ENCODE measurements at places on chromosomes 13 and 19.

- DNase-seq: peak; percentile 88
Measured at GRCh38 chr19:12564016-12564664, 12.9 kb upstream of the ZNF564 start.

GRCh38 chr13:57996717-57997116 lies 365.2 kb downstream of the PCDH17 start:
- DNase-seq: no peak

- no peak for DNase-seq
Measured at GRCh38 chr13:110348309-110349105, 41.4 kb downstream of the COL4A2 start.

GRCh38 chr19:2110822-2111221 lies 14.1 kb downstream of the IZUMO4 start:
- no peak for DNase-seq

DNA sequence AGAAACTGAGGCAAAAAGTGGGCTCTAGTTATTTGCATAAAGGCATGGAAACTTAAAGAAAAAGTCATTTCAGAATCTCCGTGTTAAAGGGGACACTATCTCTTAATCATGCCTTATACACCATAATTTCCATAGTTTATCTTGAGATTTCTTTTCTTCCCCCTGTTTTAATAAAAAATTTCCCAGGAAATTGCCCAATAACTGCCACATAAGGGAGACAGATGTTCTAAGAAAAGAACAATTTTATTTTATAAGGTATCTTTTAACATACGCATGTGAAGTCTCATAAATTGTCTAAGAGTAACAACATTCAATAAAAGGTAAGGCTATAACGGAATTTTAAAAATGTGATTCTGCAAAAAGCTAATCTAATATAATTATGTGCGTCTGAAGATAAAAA lies 371.3 kb downstream of the IRS2 start:
- no peak for DNase-seq

DNA sequence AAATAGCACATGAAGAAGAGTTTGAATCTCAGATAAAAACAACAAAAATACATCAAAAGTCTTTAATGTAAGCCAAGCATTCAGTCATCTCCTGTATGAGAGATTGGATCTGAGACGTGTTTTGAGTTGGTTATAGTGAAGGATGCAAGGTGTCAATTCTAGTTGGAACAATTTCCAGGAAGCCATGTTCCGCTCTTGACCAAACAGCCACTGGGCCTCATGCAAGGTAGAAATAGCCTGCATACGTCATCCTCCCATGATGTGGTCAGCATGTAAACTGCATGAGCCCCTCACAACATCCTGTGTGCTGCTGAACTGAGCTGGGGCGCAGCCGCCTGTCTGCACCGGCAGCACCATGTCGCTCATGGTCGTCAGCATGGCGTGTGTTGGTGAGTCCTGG lies at the start of gene KIR3DL3:
Gene KIR3DL3 (plus strand): TSS at position 301 of the 400 bp plus-strand sequence. CDS start 55 bp downstream, at position 356.
- no peak for DNase-seq

DNA sequence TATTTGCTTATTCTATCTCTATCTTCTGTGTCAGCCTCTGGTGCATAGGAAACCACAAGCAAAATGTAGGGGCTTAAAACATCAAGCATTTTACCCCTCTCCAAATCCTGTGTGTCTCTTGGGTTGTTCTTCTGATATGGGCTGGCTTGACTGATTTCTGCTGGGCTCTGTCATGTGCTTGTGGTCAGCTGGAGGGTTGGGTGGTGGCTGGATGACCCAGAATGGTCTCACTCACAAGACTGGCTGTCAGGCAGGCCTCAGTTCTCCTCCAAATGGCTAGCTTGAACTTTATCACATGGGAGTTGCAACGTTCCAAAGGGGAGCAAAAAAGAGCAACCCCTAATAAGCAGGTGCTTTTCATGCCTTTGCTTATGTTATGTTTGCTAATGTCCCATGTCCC lies 9.6 kb upstream of the LYPD5 start:
- DNase-seq: no peak

DNA sequence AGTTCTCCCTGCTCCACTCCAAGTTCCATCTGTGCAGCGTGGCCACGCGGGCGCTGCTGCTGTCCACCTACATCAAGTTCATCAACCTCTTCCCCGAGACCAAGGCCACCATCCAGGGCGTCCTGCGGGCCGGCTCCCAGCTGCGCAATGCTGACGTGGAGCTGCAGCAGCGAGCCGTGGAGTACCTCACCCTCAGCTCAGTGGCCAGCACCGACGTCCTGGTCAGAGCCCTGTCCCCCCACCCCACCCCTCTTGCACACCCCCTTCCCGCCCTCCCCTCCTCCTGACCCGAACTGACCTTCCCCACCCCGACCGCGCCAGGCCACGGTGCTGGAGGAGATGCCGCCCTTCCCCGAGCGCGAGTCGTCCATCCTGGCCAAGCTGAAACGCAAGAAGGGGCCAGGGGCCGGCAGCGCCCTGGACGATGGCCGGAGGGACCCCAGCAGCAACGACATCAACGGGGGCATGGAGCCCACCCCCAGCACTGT lies 11.6 kb downstream of the FUZ start:
- DNase-seq: no peak

- DNase-seq: no peak
Measured at GRCh38 chr13:47835470-47836228, 165.4 kb downstream of the SUCLA2 start.

DNA sequence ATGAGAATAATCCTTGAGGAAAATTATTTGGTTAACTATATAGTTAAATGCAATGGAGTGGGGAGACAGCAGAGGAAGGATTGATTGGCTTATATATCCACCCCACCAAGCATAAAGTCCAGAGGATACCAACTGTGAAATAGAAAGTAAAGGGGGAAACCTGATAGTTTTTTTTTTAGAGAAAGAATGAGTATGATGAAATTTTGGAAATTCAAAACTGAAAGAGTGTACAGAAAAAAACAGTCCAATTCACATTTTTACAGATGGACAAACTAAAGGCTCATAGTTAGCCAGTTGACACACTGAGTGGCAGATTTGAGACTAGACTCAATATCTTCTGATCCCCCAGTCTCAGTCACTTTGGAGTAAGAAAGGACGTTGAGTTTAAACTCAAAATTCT lies 51.1 kb downstream of the FNDC3A start:
- DNase-seq: no peak

- peak; percentile 19 for DNase-seq
Measured at GRCh38 chr19:41746593-41747227, 8.6 kb upstream of the CEACAM6 start.

DNA sequence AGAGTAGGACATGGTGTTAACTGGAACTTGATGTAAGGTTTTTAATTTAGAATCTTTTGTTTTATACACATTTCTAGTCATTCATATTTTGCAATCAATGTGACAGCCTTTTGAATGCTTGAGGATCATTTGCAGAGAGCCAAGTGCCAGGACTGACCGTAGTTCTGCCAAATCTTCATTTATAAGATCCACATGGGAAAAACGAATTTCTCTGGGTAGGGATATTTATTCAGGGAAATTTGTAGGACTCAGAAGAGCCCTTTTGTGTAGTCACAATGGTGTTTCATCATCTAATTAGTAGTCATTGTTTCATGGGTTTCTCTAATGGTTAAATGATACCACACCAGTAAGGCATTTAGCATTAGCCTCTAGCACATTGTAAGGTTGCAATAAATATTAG lies 161.1 kb downstream of the LMO7 start:
- DNase-seq: no peak

DNA sequence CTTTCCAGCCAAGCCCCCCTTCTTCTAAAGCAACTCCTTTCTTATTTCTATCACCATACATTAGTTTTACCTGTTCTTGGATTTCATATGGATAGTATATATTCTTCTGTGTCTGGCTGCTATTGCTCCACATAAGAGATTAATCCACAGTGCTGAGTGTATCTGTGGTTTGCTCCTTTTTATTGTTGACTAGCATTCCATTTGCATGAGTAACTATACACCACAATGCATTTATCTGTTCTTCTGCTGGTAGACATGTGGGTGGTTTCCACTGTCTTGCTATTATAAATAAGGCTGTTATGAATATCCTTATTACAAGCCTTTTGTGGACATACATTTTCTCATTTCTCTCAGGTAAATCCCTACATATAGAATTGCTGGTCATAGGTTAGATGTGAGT lies 138.2 kb downstream of the SLC7A1 start:
- DNase-seq: no peak

DNA sequence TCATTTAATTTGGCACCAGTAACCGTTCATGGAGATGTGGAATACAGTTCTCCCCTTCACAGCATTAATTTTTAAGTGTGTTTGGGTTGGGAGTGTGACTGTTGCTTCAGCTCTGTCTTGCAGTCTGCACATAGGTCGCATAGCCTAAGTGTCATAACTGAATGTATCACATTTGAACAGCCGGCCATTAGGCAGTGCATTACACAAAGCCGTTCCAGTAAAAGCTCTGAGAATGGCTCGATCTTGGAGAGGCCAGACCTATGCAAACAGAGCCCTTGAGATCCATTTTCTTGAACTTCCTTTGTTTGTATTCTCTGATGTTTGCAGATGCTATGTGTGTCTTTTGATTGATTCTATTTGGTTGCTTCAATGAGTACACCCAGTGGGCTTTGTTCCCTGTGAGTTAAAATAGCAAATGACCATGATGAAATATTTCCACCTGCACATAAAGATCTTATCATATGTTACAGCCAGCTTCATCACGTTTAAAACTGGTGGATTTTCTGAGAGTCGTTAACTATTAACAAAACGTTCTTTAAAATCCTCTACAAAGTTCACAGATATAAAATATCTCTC lies 1104.9 kb upstream of the SLC10A2 start:
- no peak for DNase-seq

- no peak for DNase-seq
Measured at GRCh38 chr19:55482156-55482961, 2.6 kb upstream of the NAT14 start.

DNA sequence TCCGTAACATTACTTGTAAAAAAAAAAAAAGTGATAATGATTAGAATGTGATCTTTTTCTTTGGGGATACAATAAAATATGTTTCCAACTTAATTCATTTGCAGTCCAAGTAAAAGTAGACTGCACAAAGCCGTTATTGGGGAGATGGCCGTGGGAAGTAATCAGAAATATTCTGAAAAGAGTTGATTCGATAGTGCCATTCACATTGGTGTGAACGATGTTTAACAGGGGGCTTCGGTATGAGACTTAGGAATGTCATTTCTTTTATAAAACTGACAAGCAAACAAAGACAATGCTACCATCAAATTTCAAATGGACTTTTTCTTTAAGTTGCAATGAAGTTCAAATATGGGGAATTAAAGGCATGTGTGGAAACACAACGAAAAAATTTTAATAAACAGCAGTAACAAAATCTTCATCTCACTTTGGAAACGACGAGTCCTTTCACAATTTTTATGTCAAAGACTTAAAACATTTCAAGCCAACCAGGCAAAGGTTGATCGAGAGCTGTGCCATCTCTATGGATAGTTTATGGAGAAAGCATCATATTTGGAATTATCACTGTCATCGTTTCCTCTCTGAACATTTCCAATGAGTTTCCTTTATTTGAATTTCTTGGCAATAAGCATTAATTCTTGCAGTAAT lies 1.7 kb upstream of the ZIC5 start:
- no peak for DNase-seq

GRCh38 chr19:45569619-45570421 lies 14.8 kb downstream of the OPA3 start:
- DNase-seq: peak; percentile 15

GRCh38 chr19:8161135-8161646 lies 11.8 kb upstream of the FBN3 start:
- no peak for DNase-seq

- DNase-seq: no peak
Measured at GRCh38 chr19:16136185-16136999, 7.1 kb upstream of the HSH2D start.

DNA sequence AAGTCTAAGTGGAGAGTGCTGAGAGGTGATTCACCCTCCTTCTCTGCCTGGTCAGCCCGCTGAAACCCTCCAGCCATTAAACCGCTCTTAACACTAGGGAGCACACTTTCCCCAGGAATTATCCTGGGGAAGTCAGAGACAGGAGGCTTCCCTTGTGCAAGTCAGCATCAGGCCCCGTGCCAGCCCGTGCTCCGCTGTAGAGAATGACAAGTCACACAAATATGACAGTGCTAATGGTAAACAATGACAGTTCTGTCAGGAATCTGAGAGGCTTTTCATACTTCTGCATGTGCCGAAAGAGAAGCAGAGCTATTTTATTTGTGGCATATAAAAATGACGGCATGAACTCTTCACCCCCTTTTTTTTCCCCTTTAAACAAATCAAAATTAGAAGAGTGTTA lies 816.9 kb upstream of the SLC10A2 start:
- DNase-seq: no peak

GRCh38 chr13:65342541-65343337 lies 1887.4 kb downstream of the PCDH9 start:
- no peak for DNase-seq

- DNase-seq: no peak
Measured at GRCh38 chr19:32837531-32837930, 32.0 kb downstream of the SLC7A9 start.

- no peak for DNase-seq
Measured at GRCh38 chr13:106355866-106356265, 179.6 kb downstream of the EFNB2 start.

DNA sequence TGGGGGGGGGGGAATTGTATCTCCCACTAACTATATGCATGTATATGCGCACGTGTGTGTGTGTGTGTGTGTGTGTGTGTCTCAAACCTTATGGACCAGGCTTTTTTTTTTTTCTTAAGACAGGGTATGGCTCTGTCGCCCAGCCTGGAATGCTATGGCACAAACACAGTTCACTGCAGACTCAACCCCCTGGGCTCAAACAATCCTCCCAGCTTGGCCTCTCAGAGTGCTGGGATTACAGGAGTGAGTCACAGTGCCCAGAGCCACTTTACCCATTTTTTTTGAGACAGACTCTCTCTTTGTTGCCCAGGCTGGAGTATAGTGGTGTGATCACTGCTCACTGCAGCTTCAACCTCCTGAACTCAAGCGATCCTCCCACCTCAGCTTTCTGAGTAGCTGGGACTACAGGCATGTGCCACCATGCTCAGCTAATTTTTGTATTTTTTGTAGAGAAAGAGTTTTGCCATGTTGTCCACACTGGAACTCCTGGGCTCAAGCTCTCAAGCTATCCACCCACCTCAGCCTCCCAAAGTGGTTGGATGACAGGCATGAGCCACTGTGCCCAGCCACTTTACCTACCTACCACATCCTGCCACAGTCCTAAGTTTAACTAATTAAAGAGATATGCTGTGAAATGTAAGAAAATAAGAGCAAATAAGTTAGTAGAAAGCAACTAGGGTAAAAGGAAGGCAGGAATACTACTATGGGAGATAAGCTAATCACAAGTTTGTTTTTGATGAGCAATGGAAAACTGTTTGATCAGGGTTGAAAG lies 2.4 kb downstream of the ZMYM5 start:
- no peak for DNase-seq

DNA sequence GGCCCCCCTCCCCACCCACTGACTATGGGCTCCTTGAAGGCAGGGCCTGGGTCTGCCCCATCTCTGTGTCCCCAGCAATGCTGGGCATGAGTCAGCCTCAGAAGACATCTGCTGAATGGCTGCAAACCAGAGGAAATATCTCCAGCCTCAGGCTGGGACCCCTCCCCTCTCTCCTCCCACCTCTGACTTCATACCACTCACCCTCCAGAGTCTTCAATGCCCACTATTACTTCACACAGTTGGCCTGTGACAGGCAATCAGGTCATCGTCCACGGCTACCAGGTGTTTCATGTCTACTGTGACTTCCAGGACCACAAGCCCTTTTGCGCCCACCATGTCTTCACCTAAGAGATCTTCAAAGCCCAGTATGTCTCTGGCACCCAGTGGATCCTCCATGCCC lies at the start of gene SRRM5:
Gene SRRM5 (plus strand): TSS at position 301 of the 400 bp plus-strand sequence. CDS start 34 bp downstream, at position 335.
- no peak for DNase-seq

Measured in stimulated activated CD8-positive, alpha-beta memory T cell treated with anti-CD3 and anti-CD28 coated beads, Interleukin-12 subunit alpha, Interleukin-12 subunit beta, amount 100 ng/mL, for 1 hour (primary cell).